ENCODE measurements at places on chromosomes 13 and 19. TPM values are rescaled to one million over a fixed set of nuclear protein-coding genes. Genes with fewer than 3 reads are reported as not detected.

The FFAR2 gene
- not detected for total RNA-seq

The JOSD2 gene
- 13.7 TPM for total RNA-seq

The ZNF837 gene
- total RNA-seq = 2.9 TPM

The LYL1 gene
- 2.3 TPM for total RNA-seq

The GZMM gene
- total RNA-seq = 0.42 TPM

The ZNF419 gene
- 15.5 TPM for total RNA-seq

The MBD3L5 gene
- not detected for total RNA-seq

The ZNF285 gene
- 3.6 TPM for total RNA-seq

The FFAR3 gene
- total RNA-seq = not detected

The KLK15 gene
- total RNA-seq = not detected

The RNF17 gene
- total RNA-seq = not detected

The CCDC8 gene
- 27.5 TPM for total RNA-seq

The PKN1 gene
- 103 TPM for total RNA-seq

Measured in endodermal cell (in vitro differentiated cells).